H4 (cell line): ENCODE measurements at places on chromosomes 4 and X.

- no peak for DNase-seq
Measured at GRCh38 chrX:19855700-19856381, 31.6 kb downstream of the SH3KBP1 start.

GRCh38 chr4:106530024-106530361, 161.4 kb upstream of the GIMD1 start:
- DNase-seq: no peak

DNA sequence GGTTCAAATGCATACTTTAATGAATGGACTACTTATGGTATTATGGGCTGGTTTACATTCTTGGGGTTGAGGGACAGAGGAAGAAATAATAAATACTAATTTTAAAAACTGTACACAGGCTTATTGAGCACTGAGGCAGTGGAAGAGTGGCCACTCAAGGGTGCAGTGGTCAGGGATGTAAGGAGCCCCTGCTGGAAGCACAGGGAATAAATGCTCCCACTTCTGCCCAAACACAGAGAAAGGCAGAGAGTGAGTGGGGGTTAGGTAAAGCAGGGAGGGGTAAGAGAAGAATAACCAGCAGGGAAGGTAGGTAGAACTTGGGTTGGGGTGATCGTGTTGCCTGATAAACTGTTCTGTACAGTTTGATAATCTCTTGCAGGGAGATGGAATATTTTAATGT, 60.0 kb downstream of the GAB1 start:
- no peak for DNase-seq

DNA sequence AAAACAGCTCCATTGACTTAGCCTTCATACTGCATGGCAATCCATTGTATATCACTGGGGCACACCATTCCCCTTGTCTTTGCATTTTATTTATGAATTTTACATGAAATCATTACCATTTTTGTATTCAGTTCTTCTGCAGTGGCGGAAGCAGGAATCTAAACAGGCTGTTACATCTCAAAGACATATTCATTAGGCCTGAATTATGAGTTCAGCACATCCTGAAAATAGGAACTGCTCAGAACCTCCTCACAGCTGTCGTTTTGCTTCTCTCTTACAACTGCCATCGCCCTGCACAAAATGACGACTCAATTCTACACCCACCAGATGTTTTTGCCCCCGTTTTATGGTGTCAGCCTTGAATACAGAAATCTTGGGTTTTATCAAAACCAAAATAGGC, 474.4 kb upstream of the MAGEB18 start:
- DNase-seq: no peak

DNA sequence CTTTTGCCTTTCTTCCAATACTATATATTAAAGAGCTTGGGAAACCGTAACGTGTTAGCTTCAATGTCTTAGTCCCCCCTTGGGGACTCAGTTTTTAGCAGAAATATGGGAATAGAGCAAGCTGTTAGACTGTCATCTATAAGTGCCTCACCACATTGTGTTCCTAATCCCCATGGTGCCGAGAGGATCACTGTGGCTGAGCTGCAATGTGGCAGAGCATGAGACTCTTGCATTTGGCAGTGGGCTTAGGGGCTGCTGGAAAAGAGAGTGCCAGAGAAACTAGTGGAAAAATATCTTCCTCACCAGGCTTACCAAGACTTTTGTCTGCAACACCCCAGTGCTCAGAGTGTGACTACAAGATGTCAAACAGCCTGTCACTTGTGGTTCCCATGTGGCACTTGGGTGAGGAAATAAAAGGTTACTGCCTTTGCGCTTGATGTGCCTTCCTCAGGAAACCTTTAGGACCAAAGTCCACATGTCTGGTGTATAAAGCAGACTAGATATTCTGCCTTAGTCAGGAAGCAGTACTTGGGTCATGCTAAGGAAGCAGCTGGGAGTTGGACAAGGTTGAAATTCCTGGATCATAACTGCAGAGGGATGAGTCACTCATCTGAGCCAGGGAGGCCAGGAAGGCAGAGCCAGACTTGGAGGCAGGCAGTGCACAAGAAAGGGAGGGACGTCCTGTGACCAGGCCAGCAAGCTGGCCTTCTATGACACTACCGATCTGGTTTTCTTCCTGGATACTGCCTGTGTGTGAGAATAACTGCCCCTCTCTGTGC, 9.7 kb upstream of the MAGEA4 start:
- peak; percentile 86 for DNase-seq

DNA sequence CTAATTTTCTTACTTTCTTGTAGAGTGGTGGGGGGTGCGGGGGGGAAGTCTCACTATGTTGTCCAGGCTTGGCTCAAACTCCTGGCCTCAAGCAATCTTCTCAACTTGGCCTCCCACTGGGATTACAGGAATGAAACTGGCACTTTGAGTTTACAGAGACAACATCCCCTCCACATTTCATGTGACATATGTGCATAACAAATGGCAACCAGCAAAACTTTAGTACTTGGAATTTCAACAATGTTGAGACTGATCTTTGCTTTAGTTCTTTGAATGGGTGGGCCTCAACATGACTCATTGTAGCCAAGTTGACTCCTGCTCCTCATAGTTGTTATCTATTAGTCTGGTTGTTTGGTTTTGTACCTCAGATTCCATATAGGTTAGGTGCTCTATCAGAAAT, 11.4 kb upstream of the FMR1 start:
- no peak for DNase-seq

DNA sequence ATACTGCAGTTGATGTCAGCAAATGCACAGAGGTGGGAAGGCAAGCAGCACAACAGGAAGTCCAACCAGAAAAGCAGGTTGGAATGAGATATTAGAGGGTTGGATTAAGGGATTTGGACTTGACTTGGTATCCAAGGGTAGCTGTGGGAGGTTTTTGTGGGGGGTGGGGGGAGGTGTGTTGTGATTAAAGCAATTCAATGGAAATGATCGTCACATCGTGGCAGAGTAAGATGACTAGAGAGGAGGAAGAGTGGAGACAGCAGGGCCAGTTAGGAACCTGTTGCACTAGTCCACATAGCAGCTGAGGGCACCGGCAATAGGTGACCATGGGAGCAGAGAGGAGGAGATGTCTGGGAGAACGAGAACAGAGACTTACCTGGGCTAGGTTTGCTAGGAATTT, 2.4 kb downstream of the SLC25A43 start:
- no peak for DNase-seq

GRCh38 chr4:161133586-161134276, 1030.1 kb downstream of the FSTL5 start:
- no peak for DNase-seq

- peak; percentile 33 for DNase-seq
Measured at GRCh38 chr4:53653484-53654053, 62.3 kb upstream of the LNX1 start.
